ENCODE measurements at places on chromosomes 5 and 9.
A peak's percentile ranks its signal among the peaks of the same experiment; 100 is the strongest.

DNA sequence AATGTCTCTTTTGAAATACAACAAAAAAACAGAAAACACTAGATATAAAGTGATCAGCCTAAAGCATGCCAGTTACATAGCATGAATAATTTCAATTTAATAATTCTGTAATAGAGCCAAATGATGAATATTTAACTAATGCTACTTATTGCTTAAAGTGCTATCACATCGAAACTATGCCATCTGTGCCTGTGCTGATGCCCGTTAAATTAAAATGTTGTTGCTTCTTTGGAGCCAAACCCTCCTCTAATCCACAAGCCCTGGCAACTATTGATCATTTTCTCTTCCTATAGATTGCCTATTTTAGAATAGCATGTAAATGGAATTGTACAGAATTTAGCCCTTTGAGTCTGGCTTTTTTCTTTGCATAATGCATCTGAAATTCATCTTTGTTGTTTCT lies 356.2 kb downstream of the CHSY3 start:
- no peak for DNase-seq

DNA sequence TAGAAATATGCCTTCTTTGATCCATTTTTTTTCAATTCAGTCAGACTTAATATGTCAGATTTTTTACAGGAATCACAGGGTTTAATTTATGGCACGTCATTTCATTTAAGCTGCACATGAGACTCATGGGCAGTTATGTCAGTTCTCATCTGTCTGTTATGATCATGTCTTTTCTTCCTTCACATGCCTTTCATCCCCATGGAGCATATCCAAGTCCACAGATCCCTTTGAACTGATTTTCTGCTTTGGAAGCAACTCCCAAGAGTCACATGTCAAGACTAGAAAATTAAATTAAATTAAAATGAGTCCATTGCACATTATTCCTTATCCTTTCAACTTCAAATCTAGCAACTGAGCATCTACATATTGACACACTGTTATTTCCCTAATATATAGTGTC lies 1274.0 kb upstream of the C9orf72 start:
- DNase-seq = no peak

- DNase-seq = no peak
Observed at GRCh38 chr9:36142510-36143244, 6.1 kb downstream of the GLIPR2 start.

DNA sequence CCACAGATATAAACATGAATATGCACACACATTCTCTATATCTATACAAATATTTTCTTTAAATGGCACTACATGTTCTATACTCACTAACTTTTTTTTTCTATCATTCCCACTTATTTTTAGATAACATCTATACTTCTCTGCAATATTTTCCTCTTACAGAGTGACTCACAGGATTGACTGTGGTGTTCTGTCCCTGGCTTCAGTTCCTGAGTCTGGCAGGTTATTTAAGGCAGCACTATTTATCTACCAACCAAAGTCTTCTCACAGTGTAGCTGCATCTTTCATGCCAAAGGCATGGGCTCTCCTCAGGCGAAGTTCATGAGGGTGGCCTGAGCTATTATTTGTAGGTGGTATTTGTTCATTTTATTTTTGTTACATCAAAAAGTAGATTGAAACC lies 409.0 kb downstream of the PRR16 start:
- DNase-seq = peak; percentile 34

- no peak for DNase-seq
Observed at GRCh38 chr5:33180900-33181299, 259.9 kb upstream of the TARS1 start.

GRCh38 chr9:37538099-37538498 lies 38.1 kb downstream of the FBXO10 start:
- no peak for DNase-seq

DNA sequence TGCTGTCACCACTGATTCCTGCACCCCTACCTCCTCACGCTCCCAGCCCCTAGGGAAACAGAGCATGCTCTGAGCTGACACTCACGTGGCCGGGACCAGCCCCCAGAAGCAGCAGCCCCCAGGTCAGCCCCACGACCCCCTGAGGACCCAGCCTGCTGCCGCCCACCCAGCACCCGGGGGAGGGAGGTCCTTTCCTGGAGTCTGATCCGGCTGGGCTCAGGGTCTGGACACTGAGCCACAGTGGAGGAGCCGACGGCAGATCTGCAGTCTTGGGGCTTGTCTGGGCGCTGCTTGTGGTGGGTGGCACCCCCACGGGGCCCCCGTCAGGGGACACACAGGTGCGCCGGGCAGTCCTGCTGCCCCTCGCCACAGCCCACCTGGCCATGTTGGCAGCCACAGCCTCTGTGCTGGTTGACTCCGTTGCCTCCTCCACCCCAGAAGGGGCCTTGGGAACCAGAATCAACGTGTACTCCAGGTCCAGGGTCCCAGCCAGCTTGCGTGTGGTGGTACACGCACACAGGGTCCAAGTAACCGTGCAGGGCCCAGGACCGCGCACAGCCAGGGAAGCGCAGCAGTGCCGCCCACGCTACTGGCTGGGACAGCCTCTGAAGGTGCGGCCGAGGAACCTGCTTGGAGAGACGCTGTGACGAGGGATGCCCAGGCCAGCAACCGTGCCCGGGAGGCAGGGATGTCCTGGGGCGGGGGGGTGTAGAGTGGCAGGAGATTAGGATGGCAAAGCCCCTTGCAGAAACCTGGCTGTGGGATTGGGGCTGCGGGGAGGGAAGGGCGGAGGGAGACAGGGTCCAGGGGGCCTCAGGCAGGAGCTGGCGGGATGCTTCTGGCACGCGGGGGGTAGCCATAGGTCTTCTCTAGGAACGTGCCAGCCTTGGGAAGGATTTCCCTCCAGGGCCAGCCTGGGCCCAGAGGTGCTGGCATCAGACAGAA lies 3.5 kb downstream of the DNLZ start:
- DNase-seq = no peak

GRCh38 chr5:17094830-17095229 lies 122.6 kb upstream of the BASP1 start:
- no peak for DNase-seq

DNA sequence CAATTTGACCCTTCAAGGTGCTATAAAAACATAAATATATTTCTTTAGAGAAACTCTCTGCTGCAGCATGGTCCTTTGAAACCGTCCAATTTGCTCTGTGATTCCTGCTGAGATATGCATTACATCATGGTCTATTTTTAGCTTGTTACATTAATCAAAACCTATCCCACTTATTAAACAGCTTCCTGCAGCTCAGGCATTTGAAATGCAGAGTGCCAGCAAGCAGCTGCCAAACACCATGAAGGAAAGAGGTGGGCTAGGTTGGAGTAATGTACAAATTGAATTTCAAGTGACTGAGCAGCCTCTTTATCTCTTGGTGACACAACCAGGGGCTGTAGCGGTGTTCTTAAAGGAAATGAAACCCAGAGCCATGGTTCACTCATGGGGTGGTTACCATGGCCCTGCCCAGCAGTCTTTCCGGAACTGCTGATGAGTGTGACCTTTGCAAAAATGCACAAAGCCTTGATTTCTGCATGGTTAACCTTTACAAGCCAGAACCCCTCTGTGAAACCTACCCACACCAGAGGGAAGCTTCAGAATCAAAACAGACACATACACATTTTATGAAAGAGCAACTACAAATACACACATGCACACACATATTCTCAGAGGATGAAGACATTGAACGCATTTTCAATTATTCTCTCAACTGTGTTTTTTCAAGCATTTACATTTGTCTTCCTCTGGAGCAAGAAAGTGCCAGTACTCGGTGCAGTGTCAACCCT lies 155.8 kb upstream of the ZNF608 start:
- DNase-seq = peak; percentile 53

DNA sequence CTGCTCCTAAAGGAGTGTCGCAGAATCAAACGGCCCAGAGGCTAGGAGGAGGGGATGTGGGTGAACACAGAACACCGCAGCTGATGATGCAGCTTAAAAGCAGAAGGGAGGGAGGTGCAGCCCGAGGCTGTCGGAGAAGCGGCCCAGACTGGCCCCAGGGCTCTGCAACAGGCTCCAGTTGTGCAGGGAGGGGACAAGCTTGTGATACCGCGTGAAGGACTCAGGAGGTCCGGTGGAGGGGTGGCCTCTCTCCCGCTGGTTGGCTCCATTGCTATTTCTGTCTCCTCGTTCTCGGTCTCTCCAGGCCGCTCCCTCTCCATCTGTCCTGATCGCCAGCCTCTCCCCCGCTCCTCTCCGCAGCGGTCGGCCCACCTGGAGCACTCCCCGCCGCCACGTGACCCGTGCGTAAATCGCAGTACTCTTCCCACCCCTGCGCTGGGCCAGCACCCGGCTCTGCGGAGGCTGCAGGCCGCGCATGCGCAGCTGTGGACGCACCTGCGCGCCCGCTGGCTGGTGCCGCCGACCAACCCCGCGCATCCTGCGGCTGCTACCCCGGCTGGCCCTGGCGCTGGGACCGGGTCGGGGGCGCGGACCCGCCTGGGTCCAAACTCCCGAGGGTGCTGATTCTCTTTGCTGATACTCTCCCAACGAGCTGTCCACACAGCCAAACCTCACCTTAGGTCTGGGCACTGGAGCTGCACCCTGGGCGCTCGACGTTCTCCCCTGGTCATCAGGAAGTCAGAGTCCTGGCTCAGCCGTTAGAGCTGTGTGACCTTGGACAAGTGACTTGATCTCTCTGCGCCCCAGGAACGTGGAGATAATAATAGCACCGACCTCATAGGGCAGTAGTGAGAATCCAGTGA lies 3.7 kb upstream of the STXBP1 start:
- DNase-seq = peak; percentile 86

- no peak for DNase-seq
Observed at GRCh38 chr5:14286574-14287421, 143.7 kb downstream of the TRIO start.

GRCh38 chr9:103819936-103820335 lies 274.2 kb upstream of the SMC2 start:
- DNase-seq = no peak

- DNase-seq = no peak
Observed at GRCh38 chr9:86238861-86239770, 20.3 kb downstream of the C9orf153 start.

DNA sequence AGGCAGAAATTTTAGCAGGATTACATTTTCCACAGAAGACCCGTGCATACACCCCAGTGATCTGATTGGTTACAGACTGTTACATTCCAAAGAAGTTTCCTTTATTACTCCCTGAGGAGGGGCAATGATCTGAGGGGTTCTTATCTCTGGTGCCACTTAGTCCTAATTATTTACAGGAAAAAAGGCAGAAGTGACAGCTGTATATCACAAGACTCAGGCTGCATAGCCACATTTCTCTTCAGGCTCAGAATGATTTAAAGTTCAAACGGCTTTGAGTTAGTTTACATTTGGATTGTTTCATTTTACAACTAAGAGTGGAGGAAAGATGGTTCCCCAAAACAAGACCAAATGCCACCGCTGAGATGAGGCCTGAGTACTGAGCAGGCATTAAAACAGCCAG lies 17.3 kb downstream of the NAIF1 start:
- DNase-seq = no peak

DNA sequence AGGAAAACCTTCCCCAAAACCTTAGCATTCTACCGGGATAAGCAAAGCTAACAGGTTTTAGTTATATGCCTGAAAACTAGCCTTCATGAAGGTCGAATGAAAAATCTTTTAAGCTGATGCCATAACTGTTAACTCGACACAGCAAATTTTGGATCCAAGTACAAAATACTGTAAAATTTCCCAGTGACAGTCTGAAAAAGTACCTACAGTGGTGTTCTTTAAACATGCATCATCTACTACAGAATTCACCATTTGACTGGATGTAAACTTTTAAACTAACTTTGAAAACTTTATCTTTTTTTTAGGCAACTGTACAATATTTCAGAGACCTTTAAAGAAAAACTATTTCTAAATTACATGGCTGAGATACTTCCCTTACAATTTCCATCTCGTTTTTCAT lies 791 bp downstream of the RAPGEF6 start:
- DNase-seq = no peak

GRCh38 chr5:173329491-173330337 lies 1.5 kb upstream of the STC2 start:
- peak; percentile 64 for DNase-seq

DNA sequence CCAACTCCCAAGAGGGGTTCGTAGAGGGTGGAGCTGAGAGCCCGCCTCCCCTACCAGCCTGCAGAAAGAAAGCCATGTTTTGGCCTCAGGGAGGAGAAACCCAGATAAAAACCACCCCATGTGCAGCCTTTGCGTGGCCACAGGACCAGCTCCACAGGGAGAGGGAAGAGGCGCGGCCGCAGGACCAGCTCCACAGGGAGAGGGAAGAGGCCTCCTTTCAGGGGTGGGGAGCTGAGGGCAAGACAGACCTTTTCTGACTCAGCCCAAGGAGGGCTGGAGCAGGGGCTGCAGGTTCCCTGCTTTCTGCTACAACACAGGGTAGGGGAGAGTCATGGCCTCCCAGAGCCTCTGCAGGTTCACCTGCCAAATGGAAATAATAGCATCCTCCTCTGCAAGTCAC lies 37.6 kb upstream of the KCNMB1 start:
- DNase-seq = peak; percentile 37

DNA sequence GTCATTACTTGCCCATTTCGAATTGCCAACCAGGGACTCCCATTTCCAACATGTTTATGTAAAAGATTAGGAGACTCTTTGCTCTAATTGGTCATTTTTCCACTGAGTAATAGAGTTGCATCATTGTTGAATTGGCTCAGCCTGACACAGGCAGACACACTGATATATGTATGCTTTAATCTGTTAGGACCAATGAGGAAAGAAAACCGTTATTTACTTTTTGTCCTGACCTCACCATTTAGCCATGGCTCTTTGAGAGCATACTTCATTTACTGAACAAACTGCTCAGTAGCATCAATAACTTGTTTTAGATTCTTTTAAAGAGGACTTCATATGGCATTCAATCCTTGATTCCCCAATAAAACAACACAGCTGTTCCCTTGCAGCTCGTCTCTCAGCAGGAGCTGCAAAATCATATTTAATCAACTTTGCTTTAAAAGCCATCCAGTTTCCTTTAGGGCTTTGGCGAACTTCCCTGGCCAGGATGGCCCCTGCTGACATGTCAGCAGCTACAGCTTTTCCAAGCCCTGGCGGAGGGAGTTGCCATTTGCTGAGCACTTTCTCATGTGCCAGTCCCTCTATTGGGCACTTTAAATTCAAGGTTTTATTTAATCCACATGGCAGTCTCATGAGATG lies 251.5 kb upstream of the TNC start:
- DNase-seq = no peak

DNA sequence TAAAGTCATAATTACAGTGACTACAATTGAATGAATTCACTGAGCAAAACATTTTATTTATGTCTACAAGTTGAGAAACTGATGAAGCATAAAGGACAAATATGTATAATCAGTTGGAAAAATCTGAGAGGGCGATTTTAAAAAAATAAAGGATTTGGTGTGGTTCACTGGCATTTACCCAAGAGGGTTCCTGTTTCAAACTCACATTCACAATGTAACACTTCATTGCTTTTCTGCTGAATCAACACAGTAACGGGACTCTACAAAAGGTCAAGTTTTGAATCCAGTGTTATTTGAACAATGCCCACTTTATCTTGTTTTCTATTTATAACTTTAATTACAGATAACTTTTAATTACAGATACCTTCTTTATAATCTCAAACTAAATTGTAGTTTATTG lies 138.6 kb downstream of the NUDT12 start:
- no peak for DNase-seq

DNA sequence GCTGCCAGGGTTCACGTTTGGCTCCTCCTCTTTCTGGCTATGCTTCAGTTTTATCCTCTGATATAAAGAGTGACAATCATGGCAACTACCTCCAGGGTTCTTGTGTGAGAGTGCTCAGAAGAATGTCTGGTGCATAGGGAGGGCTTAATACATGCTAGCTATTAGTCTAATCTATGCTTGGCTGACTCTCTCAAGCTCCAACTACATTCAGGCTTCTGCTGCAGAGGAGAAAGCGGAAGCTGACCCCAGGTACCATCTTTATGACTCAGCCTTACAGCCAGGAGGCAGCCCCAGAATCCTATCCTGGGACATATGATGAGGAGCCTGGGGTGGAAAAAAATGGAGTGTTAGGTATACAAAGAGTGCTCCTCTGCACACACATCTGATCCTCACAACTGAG lies 32.1 kb upstream of the RASGRF2 start:
- DNase-seq = no peak
